Lower lobe of right lung (tissue), 2 donors: ENCODE measurements at places on chromosomes 2 and 18. TPM values are rescaled to one million over a fixed set of nuclear protein-coding genes. Genes with fewer than 3 reads are reported as not detected.

UGT1A9 gene
- not detected for total RNA-seq

DNA sequence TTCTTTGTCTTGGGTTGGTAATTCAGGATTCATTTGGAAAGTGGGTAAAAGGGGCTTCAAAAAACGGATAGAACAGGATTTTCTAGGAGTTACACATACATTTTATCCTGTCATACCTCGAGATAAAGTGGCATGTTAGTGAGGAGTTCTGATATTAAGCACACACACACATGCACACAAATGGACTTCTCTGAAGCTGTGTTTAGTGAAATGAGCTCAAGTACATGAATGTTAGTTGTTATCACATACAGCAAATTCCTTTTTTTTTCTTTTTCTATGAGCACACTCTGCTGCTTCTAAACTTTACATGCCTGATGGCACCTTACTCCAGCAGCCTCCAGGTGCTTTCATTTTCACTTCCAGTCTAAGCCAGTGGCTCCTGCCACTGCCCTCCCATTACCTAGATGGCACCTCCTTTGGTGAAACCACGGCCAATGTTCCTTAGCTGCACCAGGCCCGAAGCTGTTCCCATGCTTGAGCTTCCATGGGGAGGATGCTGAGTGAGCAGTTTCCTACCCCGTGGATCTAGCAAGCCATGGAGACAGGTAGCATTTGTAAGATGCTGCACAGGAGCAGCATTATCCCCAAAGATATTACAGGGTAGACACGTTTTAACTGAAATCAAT is 49.7 kb downstream of the STAT1 start:
- H3K36me3 ChIP-seq, result peaks cover 85% of the 10 kb centered on the region

GRCh38 chr2:97932975-97933662 is 62.6 kb downstream of the TMEM131 start:
- H3K27me3 ChIP-seq, result no peaks in the 10 kb centered on the region
- H3K4me1 ChIP-seq, result peaks cover 65% of the 10 kb centered on the region
- DNase-seq, result no peak
- no peaks in the 10 kb centered on the region for H3K36me3 ChIP-seq
- H3K27ac ChIP-seq, result no peak overlapping the region

DNA sequence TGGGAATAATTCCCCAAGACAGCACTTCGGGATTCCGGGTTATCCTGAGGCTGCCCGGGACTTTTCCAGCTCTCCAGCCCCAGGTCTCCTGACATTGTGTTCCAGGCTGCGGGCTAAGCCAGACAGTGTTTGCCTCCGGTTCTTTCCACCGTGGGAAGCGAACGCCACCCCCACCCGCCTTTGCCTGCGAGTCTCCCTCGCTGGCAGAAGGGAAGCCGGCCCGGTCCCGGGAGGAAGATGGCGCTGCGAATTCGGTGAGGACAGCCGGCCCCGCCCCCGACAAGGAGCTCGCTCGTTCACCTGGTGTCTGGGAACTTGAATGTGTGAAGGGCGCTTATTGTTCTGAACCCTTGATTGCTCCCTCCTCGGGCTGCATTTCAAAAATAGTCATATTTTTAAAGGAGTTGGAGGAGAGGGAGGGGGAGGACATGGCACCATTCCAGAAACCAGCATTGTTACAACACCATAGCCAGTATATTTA is 2.9 kb downstream of the LRATD1 start:
- H3K27ac ChIP-seq, result peak overlapping the region; percentile 81
- peaks cover 33% of the 10 kb centered on the region for H3K27me3 ChIP-seq
- no peaks in the 10 kb centered on the region for H3K36me3 ChIP-seq
- DNase-seq, result peak; percentile 77

GRCh38 chr2:134247679-134248078 is 6.2 kb upstream of the MGAT5 start:
- no peak overlapping the region for H3K4me3 ChIP-seq
- no peaks in the 10 kb centered on the region for H3K27me3 ChIP-seq
- peaks cover 37% of the 10 kb centered on the region for H3K4me1 ChIP-seq
- no peak overlapping the region for H3K27ac ChIP-seq

DNA sequence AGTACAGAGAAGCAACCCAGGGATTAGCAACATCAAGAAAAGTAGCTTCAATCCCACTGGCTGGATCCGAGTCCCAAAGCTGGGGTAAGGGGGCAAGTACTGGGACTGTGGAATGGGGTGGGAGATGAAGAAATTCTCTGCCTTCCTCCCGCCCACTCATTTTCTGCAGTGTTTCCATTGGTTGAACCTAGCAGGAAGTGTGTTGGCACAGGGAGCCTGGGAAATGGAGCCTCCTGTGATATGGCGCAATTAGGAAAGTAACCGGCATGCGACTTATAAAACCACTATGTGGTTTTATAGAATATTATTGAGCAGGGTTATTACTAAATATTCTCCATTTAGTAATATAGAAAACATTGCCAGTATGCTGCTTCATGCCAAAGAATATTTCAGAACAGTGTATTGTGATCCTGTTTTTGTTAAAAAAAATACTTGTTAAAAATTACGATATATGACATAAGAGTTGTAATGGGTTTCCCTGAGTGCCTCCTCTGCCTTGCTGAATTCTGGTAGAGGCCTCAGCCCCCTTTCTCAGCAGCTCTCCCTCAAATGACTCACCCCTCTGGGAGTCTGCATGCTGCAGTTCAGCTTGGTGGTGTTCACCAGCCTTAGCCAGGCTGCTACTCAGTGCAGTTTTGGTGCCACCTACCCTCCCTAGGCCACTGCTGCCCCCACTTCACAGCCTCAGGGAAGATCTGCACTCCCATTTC is 60.5 kb downstream of the HK2 start:
- no peak for DNase-seq
- H3K36me3 ChIP-seq, result peaks cover 24% of the 10 kb centered on the region
- no peak overlapping the region for H3K4me3 ChIP-seq
- H3K27ac ChIP-seq, result no peak overlapping the region
